ENCODE measurements at places on chromosomes 4 and X. TPM values are rescaled to one million over a fixed set of nuclear protein-coding genes. Genes with fewer than 3 reads are reported as not detected.
A peak's percentile ranks its signal among the peaks of the same experiment; 100 is the strongest.

- DNase-seq = no peak
- peaks cover 5% of the 10 kb centered on the region for H3K27me3 ChIP-seq
- H3K4me1 ChIP-seq = peaks cover 3% of the 10 kb centered on the region
- no peaks in the 10 kb centered on the region for H3K36me3 ChIP-seq
These were observed 1.9 kb downstream of the EFNB1 start for GRCh38 chrX:68830419-68831404.

DNA sequence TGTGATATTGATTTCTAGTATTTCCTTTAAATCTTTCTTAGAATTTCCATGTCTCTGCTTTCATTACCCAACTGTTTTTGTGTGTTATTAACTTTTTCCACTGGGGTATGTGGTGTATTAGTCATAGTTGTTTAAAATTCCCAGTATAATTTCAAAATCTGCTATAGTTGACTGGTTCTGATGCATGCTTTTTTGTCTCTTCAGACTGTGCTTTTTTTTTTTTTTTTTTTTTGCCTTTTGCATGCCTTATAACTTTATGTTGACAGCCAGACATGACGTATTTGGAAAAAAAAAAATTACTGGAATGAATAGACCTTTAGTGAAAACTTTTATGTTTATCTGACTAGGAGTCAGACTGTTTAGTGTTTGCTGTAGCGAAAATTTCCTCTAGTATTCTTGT lies 580.4 kb downstream of the ANKRD50 start:
- H3K36me3 ChIP-seq = no peaks in the 10 kb centered on the region
- H3K4me1 ChIP-seq = no peaks in the 10 kb centered on the region
- DNase-seq = peak; percentile 25
- no peak overlapping the region for H3K4me3 ChIP-seq
- no peaks in the 10 kb centered on the region for H3K27me3 ChIP-seq

KLF8 gene
- 1.8 TPM for total RNA-seq

DNA sequence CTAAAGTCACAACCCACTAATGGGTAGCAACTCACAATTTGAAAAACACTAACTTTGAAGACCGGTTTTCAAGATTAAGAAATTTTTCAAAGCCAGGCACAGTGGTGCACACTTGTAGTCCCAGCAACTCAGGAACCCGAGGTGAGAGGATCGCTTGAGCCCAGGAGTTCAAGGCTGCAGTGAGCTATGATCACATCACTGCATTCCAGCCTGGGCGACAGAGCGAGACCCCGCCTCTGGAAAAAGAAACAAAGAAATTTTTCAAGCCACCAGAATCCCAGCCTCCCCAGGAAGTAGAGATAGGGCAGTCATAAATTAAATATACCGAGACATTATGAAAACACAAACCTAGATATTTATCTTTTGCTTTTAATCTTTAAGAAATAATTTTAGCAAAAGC lies 13.0 kb downstream of the SMARCA1 start:
- no peak overlapping the region for H3K27ac ChIP-seq
- H3K36me3 ChIP-seq = peaks cover 32% of the 10 kb centered on the region
- no peaks in the 10 kb centered on the region for H3K27me3 ChIP-seq
- no peaks in the 10 kb centered on the region for H3K4me1 ChIP-seq

- H3K36me3 ChIP-seq = no peaks in the 10 kb centered on the region
- no peak overlapping the region for H3K4me3 ChIP-seq
- H3K27ac ChIP-seq = no peak overlapping the region
- peaks cover 74% of the 10 kb centered on the region for H3K27me3 ChIP-seq
- H3K4me1 ChIP-seq = no peaks in the 10 kb centered on the region
These were observed 7.6 kb upstream of the SLC26A1 start for GRCh38 chr4:1000686-1001260.

DNA sequence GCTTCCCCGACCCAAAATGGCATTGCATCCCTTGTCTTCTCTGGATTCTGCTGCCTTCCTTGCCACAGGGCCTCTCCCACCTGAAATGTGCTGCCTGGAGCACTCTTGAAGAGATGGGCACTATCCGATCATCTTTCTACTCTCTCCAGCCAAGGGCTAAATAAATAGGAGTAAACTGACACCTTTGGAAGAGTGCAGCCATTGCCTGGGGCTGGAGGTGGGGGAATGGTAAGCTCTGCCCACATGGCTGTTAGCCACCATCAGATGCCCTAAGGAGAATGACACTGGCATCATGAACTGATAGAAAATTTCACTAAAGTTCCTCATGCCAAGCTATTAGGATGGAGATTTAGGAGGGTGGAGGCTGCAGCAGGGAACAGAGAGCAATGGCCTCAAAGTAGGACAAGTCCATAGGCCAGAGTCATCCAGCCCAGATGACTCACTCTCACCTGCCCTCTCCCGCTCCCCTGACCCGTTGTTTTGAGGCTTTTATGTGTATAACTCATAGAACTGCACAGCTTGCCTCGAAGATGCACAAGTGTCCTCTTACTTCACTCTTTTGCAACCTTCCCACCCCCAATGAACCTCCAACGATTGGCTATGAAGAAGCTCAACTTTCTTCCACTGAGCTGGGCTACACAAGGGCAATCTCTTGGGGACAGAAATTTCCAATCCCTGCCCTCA lies 822 bp upstream of the PFKFB1 start:
- no peak for DNase-seq
- peaks cover 10% of the 10 kb centered on the region for H3K27me3 ChIP-seq
- H3K27ac ChIP-seq = no peak overlapping the region
- H3K4me3 ChIP-seq = no peak overlapping the region
- peaks cover 5% of the 10 kb centered on the region for H3K4me1 ChIP-seq

- H3K4me3 ChIP-seq = peak overlapping the region; percentile 62
- peaks cover 6% of the 10 kb centered on the region for H3K4me1 ChIP-seq
- peak overlapping the region; percentile 56 for H3K27ac ChIP-seq
- no peaks in the 10 kb centered on the region for H3K36me3 ChIP-seq
These were observed 11.1 kb upstream of the FAM3A start for GRCh38 chrX:154526901-154527675.

GRCh38 chr4:6561173-6561516 lies 13.8 kb upstream of the MAN2B2 start:
- no peaks in the 10 kb centered on the region for H3K36me3 ChIP-seq
- no peak overlapping the region for H3K4me3 ChIP-seq
- H3K27ac ChIP-seq = no peak overlapping the region
- DNase-seq = no peak

DNA sequence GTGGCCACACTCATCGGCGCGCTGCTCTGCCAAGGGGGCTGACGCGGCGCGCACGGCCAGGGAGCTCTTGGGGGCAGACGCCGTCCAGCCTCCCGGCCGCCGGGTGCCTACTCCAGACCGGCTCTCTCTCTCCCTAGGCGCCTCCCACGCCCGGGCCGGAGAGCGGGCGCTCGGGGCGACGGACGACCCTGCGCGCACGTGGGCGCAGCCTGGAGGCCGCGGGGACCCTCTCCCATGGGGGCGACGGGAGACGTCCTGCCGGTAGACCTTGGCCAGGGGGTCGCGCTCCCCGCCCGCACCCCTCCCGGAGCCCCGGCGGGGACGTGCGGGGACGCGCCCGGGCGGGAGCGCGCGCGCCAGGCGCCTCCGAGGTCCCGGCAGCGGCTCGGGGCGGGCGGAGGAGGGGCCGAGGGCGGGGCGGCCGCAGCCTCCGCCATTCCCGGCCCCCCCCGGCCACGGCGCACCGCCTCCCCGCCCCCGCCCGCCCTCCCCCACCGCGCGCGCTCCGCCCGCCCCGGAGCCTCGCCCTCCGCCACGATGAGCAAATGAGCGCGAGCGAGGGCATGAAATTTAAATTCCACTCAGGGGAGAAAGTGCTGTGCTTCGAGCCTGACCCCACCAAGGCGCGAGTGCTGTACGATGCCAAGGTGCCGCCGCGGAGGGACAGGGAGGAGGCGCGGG lies at the start of gene MSL3:
Gene MSL3 (plus strand): TSS at position 519 of the 681 bp plus-strand sequence. CDS start 27 bp downstream, at position 546.
- peak; percentile 93 for DNase-seq
- H3K27me3 ChIP-seq = no peaks in the 10 kb centered on the region
- peaks cover 16% of the 10 kb centered on the region for H3K36me3 ChIP-seq
- peak within 1 kb of the TSS; percentile 91 for H3K27ac ChIP-seq
- H3K4me3 ChIP-seq = peak within 1 kb of the TSS; percentile 88

DNA sequence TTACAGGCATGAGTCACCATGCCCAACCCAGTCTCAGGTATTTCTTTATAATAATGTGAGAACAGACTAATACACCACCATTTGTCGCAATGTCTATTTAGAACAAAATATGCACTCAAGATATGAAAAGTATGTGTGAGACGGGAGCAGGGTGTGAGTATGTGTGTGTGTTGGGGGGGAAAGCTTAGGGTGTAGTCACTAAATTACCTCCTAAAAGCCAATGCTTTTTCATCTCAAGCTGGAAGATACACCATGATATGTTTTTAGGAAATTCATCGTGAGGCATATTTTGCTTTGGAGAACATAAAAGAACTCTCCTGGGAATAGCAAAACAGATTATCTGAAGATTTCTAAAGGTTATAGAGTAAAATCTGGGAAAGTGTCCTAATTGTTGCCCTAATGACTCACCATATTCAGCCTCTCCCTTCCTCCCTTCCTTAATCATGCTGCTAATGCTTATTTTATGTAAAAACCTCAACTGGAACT lies 262.7 kb downstream of the PDHA2 start:
- H3K4me1 ChIP-seq = peaks cover 12% of the 10 kb centered on the region
- H3K36me3 ChIP-seq = no peaks in the 10 kb centered on the region
- H3K27ac ChIP-seq = peak overlapping the region; percentile 54
- no peaks in the 10 kb centered on the region for H3K27me3 ChIP-seq
- DNase-seq = peak; percentile 65

DNA sequence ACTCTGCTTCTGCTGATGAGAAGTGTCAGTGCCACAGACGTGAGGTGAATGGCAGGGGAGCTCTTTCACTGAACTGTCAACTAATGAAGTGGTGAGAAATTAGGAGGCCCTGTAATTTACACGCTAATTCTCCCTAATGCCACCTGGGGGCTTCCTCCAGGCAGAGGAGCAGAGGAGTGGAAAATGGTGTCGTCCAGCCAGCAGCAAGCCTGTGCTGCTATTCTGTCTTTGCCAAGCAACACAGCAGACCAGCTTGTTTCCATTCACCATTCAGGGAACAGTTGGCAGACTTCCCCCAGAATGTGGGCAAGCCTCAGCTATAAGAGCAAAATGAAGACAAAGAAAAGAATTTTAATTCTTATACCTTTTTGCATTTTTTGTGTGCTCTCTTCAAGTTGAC lies 245.2 kb upstream of the TET2 start:
- H3K27me3 ChIP-seq = no peaks in the 10 kb centered on the region
- no peaks in the 10 kb centered on the region for H3K4me1 ChIP-seq
- no peaks in the 10 kb centered on the region for H3K36me3 ChIP-seq
- no peak for DNase-seq

DNA sequence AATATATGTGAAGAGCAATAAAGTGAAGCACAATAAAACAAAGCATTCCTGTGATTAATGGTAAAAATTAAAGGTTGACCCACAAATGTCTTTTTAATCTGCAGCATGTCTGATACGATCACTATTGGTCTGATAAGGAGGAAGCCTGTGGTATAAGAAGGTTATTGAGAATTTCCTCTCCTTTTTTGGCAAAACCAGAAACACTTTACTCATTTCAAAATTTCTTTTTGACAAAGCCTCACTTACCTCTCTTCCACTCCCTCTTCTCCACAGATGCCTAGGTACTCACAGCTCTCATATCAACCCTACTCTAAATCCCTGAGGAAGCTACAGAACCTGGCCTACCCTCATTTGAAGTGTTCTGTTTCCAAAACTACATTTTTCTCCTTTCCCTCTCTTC lies 56.1 kb downstream of the TSPAN5 start:
- no peak for DNase-seq
- no peak overlapping the region for H3K4me3 ChIP-seq
- H3K27ac ChIP-seq = peak overlapping the region; percentile 10

ASB9 gene
- total RNA-seq = not detected

CT45A9 gene
- not detected for total RNA-seq

DNA sequence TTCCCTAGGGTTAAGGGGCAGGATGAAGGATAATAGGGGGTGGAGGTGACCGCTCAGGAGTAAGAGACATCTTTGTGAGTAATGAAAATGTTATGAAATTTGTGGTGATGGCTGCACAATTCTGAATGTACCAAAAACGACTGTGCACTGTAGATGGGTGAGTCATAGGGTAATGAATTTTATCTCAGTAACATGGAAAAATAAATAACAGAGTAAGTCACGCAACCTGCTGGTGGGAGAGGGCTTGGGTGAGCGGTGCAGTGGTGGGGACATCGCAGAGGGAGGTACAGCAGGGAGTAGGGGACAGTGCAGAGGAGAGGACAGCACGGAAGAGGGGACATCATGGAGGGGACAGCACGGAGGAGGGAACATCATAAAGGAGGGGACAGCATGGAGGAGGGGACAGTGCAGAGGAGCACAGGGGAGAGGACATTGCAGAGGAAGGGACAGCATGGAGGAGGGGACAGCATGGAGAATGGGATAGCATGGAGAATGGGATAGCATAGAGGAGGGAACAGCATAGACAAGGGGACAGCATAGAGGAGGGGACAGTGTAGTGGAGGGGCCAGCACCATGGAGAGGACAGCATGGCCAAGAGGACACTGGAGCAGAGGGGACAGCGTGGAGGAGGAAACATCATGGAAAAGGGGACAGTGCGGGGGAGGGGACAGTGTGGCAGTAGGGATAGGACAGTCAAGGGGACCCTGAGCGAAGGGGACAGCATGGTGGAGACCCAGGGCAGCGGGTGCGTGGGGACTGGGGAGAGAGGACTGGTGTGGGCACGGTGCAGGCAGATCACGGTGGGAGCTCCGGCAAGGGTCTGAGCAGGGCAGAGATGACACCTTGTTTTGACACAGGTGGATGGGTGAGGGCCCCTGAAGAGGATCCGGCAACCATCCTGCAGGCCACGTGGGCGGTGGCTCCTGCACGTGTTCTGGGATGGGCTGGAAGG lies 68.5 kb upstream of the MXD4 start:
- H3K27me3 ChIP-seq = no peaks in the 10 kb centered on the region
- H3K4me3 ChIP-seq = peak overlapping the region; percentile 36
- no peaks in the 10 kb centered on the region for H3K36me3 ChIP-seq
- peak; percentile 97 for DNase-seq

DNA sequence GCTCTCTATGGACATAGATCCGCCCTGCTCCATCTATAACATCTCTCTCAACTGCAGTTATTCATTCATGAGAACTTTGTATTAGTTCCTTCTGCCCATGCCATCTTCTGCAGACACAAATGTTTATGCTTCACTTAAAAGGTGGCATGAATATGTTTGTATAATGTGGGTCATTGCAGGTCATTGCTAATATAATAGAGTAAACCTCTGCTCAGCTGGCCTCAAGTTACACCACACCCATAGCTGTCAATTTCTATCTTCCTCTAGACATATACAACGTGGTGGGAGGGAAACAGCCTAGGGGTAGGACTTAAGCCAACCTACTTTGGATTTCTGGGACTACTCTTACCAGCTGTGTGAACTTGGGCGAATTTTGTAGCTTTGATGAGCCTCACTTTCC lies 129.8 kb downstream of the ATXN3L start:
- no peaks in the 10 kb centered on the region for H3K27me3 ChIP-seq
- H3K4me1 ChIP-seq = no peaks in the 10 kb centered on the region
- H3K27ac ChIP-seq = no peak overlapping the region
- no peak for DNase-seq
- H3K36me3 ChIP-seq = no peaks in the 10 kb centered on the region

GRCh38 chr4:129364747-129365452 lies 268.9 kb downstream of the C4orf33 start:
- no peak overlapping the region for H3K27ac ChIP-seq
- H3K4me1 ChIP-seq = no peaks in the 10 kb centered on the region
- DNase-seq = no peak
- H3K36me3 ChIP-seq = no peaks in the 10 kb centered on the region
- H3K27me3 ChIP-seq = peaks cover 3% of the 10 kb centered on the region
- H3K4me3 ChIP-seq = no peak overlapping the region
